Activated CD4-positive, alpha-beta memory T cell treated with anti-CD3 and anti-CD28 coated beads, Interleukin-2, amount 10 ng/mL, durations not matched to agents 7 days and 5 days (primary cell): ENCODE measurements at places on chromosomes 6 and 20. TPM values are rescaled to one million over a fixed set of nuclear protein-coding genes. Genes with fewer than 3 reads are reported as not detected.
A peak's percentile ranks its signal among the peaks of the same experiment; 100 is the strongest.

GRCh38 chr6:72151742-72152141, 265.4 kb downstream of the RIMS1 start:
- DNase-seq = no peak

TRAPPC3L gene
- not detected for total RNA-seq

GRCh38 chr6:2971420-2972218, at the start of gene SERPINB6:
Gene SERPINB6 (minus strand): TSS chr6:2971567. CDS start chr6:2959332, 12,235 bp downstream.
- peak; percentile 36 for DNase-seq

GJE1 gene
- total RNA-seq = not detected

DNA sequence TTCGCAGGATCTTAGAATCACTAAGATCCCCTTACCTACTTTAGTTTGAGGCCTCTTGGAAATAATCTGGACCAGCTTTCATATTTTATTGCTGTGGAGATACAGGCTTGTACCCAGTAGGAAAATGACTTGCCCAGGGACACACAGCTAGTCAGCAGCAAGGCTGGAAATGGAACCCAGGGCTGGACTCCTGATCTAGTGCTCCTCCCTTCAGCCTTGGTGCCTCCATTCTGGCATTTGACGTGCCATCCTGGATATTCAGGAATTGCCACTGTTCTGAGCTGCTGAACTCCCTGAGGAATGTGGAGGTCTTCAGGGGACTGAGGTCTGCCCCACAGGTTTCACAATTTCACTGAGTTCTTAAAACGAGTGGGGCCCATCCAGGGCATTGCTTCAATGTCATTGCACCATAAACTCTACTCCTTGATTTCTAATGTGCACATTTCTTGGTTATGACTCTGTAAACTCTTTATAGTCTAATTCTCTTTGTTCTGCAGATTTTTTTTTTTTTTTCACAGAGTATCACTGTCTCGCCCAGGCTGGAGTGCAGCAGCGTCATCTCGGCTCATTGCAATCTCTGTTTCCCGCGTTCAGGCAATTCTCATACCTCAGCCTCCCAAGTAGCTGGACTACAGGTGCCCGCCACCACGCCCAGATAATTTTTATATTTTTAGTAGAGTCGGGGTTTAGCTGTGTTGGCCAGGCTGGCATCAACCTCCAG, 26.7 kb upstream of the CDKN1A start:
- no peak for DNase-seq

TINAG gene
- not detected for total RNA-seq

- no peak for DNase-seq
Measured at GRCh38 chr6:115899730-115900282, 160.9 kb downstream of the FRK start.

DNA sequence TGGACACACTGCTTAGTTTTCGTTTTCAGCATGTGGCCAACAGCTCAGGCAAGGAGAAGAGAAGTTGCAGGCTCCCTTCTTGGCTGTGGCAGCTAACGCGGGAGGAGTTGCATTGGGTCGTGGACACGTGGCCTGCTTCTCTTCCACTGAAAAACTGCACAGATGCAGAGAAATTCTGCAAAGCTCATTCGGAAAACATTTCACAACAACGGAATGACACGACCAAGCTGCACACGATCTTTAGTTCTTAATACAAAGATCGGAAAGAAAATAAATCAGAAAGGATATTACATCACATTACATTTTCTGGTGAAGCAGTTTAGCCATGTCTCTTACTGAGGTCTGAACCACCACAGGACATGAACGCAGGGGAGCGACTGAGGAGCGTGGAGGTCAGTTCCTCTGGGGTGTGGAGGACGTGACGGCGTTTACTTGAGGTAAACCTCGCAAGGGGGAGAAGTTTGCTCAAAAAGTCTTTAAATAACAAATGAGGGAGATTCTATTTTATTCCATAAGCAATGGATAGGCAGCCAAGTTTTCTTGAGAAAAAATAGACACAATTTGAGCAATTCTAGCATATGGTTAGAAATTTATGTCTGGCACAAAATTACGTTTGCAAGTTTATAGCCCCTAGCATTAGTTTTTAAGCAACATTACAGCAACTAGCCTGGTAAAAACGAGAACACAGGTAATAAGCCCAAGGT, 178.3 kb downstream of the THBS2 start:
- DNase-seq = no peak
